ENCODE measurements at places on chromosomes 5 and 9. TPM values are rescaled to one million over a fixed set of nuclear protein-coding genes. Genes with fewer than 3 reads are reported as not detected.
A peak's percentile ranks its signal among the peaks of the same experiment; 100 is the strongest.

GRCh38 chr5:75365740-75366139 is 28.7 kb downstream of the HMGCR start:
- DNase-seq, result no peak

DNA sequence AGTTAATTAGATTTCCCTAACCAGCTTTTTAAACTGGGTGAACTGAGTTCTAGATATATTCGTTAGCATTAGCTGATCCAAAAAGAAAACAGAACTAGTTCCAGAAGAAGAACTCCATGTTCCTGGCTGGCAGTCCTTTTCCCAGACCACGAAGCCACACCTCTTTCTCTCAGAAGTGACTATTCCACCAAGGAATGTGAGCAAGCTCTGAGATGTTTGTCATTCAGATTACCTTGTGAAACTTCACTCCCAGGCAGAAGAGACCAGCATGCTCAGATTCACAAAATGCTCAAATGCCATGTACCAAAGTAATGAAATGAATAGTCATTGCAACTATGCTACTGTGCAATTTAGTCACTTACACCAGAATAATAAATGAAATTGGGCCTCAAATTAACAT is 4.4 kb upstream of the SSBP2 start:
- no peak for DNase-seq

Gene BNC2
- 18.6 TPM for total RNA-seq

Gene OR1J2
- not detected for total RNA-seq

Gene NINJ1
- 53.1 TPM for total RNA-seq

DNA sequence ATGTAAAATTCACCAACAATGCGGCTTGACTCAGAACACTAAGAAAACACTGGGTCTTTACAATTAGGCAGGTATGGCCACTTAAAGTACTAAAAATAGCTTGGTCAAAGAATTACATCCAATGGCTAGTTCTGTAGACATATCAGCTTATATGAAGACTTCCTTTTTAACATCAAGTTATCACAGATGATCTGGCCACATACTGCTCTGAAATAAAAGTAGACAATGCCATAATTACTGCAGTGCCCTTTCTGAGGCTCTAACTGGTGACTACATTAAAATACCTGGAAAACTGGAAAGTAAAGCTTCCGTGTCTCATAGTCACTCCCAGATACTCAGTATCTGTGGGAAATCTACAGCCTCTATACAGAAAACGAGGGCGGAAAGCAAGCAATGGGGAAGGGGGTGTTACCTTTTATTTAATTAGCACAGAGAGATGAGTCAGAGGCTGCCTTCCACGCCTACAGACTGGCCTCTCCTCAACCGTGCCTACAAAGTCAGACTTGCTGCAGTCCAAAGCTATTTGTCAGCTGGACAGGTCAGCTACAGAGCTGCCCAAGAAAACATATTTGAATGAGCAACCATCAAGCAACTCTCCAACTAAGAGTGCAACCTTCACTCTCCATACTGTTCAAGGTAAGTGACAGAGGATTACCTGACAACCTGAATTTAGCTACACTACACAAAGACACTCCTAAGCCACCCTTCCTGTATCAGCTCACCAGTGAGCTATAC is 8.7 kb downstream of the SERINC5 start:
- DNase-seq, result peak; percentile 79

GRCh38 chr9:35322075-35322885 is 160.5 kb downstream of the UNC13B start:
- no peak for DNase-seq

GRCh38 chr5:8288897-8289516 is 420.1 kb downstream of the MTRR start:
- no peak for DNase-seq

- peak; percentile 64 for DNase-seq
Observed at GRCh38 chr9:93468763-93469456, 15.5 kb upstream of the FAM120AOS start.

- DNase-seq, result no peak
Observed at GRCh38 chr9:75685062-75685461, 205.4 kb upstream of the PCSK5 start.

GRCh38 chr9:36392489-36392888 is 7.6 kb downstream of the RNF38 start:
- DNase-seq, result no peak

- no peak for DNase-seq
Observed at GRCh38 chr5:154971501-154971900, 30.6 kb downstream of the MRPL22 start.

DNA sequence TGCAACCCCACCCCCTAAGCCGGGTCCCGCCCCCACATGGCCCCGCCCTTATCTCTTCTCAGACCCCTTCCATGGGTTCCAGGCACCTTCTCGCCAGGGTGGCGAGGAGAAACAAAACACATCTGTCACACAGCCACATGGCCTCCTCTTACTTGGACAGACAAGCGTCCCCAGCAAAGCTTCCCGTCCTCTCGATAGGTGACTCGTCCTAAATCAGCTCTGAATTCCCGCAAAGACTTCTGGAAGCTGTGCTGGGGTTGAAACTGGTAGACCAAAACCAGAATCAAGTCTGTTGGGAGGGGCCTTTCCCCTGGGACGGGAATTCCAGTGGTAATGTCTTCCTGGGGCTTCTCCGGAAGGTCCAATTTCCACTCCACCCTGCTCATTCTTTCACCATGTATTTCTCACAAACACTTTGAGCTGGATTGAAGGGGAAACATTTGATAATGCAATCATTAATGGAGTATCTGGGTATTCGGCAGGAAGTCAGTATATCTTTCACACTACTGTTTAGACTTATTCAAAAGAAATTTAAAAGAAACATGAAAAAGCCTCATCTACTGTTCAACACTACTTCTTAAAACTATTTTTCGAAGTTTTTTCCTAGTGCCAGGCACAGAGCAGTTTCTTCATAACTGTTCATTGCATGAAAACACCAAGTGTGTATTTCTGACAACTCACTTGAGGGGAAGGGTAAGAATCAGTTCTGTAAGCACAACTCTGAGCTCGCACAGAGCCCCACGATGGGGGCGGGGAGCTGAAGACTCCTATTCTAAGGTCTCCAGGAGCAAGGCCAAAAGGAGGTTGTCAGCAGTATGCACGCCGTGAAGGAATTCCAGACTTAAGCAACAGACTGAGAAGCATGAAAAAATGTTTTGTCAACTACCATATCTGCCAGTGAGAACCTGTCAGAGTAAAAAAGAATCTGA is 644 bp upstream of the CTNNAL1 start:
- DNase-seq, result no peak

Gene PSMB7
- 85.8 TPM for total RNA-seq

GRCh38 chr5:136740228-136740627 is 374.9 kb upstream of the TRPC7 start:
- no peak for DNase-seq

Gene GFI1B
- total RNA-seq, result 0.88 TPM

DNA sequence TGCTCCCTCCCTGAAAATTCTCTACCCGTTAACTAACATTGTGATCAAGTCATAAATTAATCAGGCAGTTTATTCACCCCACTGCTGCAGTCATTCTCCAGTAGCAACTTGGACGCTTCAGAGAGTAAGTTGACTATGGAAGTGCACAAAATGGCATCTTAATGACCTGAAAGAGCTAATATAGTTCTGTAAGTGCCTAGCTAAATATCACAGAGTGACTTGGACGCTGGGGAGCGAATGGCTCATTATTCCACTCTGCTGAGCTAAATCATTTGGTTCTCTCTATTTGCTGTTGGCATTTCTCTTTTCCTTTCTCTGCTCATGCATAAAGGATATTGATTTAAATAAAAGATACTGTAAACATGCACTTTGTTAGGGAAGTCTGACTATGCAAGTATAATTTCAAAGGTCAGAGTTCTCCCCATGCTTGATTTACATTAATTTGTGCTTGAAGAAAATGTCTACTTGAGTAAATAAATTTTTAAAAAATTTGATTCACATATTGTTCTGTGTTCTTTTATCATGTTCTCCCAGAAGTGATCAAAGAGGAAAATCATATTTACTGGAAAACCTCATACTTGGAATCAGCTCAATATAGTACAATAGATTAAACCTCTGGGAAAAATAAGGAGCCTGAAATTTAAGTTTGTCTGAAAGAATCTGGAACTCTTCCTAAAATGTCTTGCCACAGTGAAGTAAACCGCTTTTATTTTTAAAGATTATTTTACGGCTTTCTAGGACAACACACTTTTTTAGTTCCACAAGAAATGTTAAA is 169.5 kb upstream of the HAPLN1 start:
- DNase-seq, result no peak

Gene TRIP13
- 2.1 TPM for total RNA-seq

Gene AQP3
- 424 TPM for total RNA-seq

GRCh38 chr9:127574072-127574993 is 37.7 kb upstream of the STXBP1 start:
- DNase-seq, result peak; percentile 57

DNA sequence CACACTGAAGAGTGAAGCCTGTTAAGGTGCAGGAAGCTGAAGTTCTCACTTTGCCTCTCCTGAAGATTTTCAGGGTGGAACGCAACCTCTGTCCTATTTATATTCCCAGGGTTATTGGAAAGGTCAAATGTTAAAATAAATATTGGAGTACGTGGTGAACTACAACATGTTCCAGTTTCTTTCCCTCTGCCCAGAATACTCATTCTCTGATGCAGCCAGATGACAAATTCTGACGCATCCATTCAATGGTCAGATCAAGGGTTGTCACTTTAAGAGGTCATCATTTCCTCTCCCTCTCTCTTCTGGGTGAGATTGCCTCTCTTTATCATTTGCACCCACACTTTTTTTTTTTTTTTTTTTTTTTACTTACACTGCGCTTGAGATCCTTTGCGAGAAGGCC is 277.1 kb downstream of the BRINP1 start:
- no peak for DNase-seq

- no peak for DNase-seq
Observed at GRCh38 chr9:72579190-72579589, 57.8 kb downstream of the TMC1 start.

Gene GRIA1
- not detected for total RNA-seq

GRCh38 chr9:106111039-106111730 is 416.8 kb downstream of the TMEM38B start:
- no peak for DNase-seq

Gene PFN3
- not detected for total RNA-seq

- no peak for DNase-seq
Observed at GRCh38 chr5:41268894-41269293, 55.6 kb upstream of the C6 start.

Gene CXXC5
- total RNA-seq, result 21.7 TPM

DNA sequence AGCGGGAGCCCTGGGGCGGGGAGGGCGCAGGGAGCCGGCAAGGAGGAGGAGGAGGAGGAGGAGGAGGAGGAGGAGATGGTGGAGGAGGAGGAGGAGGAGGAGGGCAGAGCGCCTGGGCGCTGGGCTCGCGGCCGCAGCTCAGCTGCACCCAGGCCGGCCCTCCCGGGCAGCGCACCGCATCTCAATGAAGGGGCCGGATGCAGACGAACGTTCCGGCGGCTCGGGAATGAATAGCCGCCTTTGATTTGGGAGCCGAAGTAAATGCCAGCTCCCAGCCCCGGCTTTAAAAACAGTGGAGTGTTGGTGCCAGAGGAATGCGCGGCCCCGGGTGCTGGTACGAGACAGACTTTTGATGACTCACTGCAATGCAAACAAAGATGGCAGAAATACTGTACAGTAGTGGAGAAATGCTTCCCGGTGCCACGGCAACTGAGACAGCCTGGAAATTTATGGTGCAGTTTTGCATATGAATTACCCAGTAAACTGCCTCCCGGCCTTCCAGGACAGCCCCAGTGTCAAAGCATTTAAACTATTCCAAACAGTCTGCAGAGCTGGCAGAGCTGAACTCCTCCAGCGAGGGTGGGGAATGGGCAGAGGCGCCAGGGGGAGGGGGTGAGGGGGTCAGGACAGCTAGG is 43.1 kb downstream of the NACC2 start:
- peak; percentile 79 for DNase-seq

- DNase-seq, result no peak
Observed at GRCh38 chr9:104746798-104747197, 685 bp upstream of the NIPSNAP3A start.

Gene PCDHGA2
- total RNA-seq, result 1.7 TPM

DNA sequence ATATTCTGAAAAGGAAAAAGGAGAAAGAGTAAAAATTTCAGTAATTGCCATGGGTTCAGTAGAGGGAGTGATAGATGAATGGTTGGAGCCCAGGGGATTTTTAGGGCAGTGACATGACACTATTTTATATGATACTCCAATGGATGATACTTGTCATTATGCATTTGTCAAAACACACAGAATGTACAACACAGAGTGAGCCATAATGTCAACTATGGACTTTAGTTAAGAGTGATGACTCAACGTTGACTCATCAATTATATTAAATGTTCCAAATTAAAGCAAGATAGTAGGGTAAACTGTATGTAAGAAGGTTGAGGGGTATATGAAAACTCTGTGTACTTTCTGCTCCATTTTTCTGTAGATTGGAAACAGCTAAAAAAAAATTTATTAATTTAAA is 586.4 kb downstream of the TAF11L14 start:
- DNase-seq, result no peak
